NCI-H510A (cell line): ENCODE measurements at places on chromosomes 7 and 10.

GRCh38 chr7:135414850-135415439 lies 95.0 kb downstream of the CNOT4 start:
- no peak for DNase-seq

- DNase-seq, result no peak
Measured at GRCh38 chr7:90709501-90710465, 113.7 kb downstream of the CDK14 start.

DNA sequence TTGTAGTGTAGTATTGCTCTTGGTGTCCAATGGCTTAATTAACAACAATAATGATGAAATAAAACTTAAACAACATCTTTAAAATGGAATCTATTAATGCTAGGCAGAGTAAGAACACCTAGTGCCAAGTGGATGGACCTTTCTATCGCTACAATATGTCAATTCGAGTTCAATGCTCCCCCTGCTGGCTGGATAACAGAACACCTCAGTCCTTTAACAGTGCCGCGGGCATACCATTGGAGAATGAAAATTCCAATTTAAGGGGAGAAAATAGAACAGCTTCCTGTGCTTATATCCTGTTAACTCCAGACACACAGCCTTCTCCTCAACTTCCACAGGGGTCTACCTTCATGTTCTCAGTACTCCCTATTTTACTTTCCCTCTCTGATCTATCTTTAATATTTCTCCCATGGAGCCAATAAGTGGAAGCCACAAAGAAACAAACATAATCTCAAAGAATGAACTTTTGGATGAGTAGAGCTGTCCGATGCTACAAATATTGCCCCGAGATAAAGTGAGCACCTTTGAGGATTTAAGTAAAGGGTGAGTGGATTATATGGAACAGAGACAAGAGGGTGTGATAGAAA lies 41.4 kb downstream of the COL1A2 start:
- DNase-seq, result peak; percentile 36

DNA sequence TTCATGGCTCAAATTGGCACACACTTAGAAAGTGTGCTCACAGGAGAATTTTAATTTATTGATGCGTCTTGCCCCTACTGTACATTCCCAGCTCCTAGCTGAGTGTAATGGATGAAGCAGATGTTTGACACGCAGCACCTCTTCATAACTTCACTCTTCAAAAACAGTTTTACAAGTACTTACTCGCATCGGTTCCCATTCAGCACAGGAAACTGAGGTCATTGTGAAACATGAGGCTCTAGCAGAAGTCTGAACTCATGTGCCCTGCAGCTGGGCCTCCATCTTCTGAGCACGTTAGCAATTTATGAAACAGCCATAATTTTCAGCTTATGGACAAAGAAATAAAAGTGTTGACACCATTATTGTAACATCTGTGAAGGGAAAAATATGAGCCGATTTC lies 558.9 kb upstream of the MGMT start:
- no peak for DNase-seq
